GOT3 (cell line): ENCODE measurements at places on chromosomes 13 and 19.

- DNase-seq: no peak
Measured at GRCh38 chr19:22327321-22327720, 41.1 kb downstream of the ZNF729 start.

GRCh38 chr13:24147570-24147963 lies 13.0 kb upstream of the SPATA13 start:
- DNase-seq: no peak

DNA sequence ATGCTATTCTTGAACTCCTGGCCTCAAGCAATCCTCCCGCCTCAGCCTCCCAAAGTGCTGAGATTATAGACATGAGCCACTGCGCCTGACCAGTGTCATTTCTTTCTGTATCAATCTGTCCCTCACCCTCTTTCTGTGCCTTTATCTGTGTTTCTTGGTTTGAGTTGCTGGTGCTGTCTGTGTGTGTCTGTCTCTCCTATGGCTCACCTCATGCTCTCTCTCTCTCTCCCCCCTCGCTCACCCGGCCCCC lies 9.9 kb downstream of the IRF2BP1 start:
- DNase-seq: no peak

GRCh38 chr13:39855236-39855635 lies 199.8 kb downstream of the COG6 start:
- DNase-seq: no peak
